Foreskin keratinocyte (primary cell): ENCODE measurements at places on chromosomes 12 and 14. TPM values are rescaled to one million over a fixed set of nuclear protein-coding genes. Genes with fewer than 3 reads are reported as not detected.

The BDKRB1 gene
- 5.0 and 5.4 TPM in 2 replicates for total RNA-seq

The MORN3 gene
- 0.37 and 0.39 TPM in 2 replicates for total RNA-seq

The B4GALNT1 gene
- 0.25 and 0.51 TPM in 2 replicates for total RNA-seq

The EXOC5 gene
- 55.6 and 56.0 TPM in 2 replicates for total RNA-seq

The BBS10 gene
- total RNA-seq, result 5.3 and 6.9 TPM in 2 replicates

The WNT1 gene
- total RNA-seq, result not detected in 2 replicates

The MUCL1 gene
- not detected in 2 replicates for total RNA-seq

The B3GNT4 gene
- 1.2 and 1.3 TPM in 2 replicates for total RNA-seq

The TAS2R42 gene
- not detected in 2 replicates for total RNA-seq

The OR11H12 gene
- total RNA-seq, result not detected in 2 replicates

The CD27 gene
- not detected in 2 replicates for total RNA-seq

The SRGAP1 gene
- total RNA-seq, result 14.7 and 14.8 TPM in 2 replicates

The GEMIN2 gene
- 18.3 and 20.5 TPM in 2 replicates for total RNA-seq

The BBOF1 gene
- 2.4 TPM in 2 replicates for total RNA-seq

The TEP1 gene
- 18.6 and 18.8 TPM in 2 replicates for total RNA-seq

The GLIPR1L2 gene
- total RNA-seq, result 0.14 and 0.41 TPM in 2 replicates

The C12orf54 gene
- total RNA-seq, result 4.3 and 5.7 TPM in 2 replicates

The SDS gene
- not detected in 2 replicates for total RNA-seq

The STXBP6 gene
- total RNA-seq, result 0.25 and 0.37 TPM in 2 replicates

The AHNAK2 gene
- 183 and 225 TPM in 2 replicates for total RNA-seq

The GPD1 gene
- 0.11 and 0.14 TPM in 2 replicates for total RNA-seq

The TMEM63C gene
- 0.49 and 0.65 TPM in 2 replicates for total RNA-seq

The SLC5A8 gene
- total RNA-seq, result 0.10 and 0.14 TPM in 2 replicates

The TMEM121 gene
- total RNA-seq, result 0.53 and 1.3 TPM in 2 replicates

The MYO1H gene
- not detected in 2 replicates for total RNA-seq

The STAT2 gene
- total RNA-seq, result 93.7 and 126 TPM in 2 replicates

The TTC6 gene
- not detected in 2 replicates for total RNA-seq
